HCT116 (cell line): ENCODE measurements at places on chromosomes 3 and 15. TPM values are rescaled to one million over a fixed set of nuclear protein-coding genes. Genes with fewer than 3 reads are reported as not detected.

The TRH gene
- total RNA-seq, result not detected

The SLITRK3 gene
- total RNA-seq, result not detected

- no peak for DNase-seq
Measured at GRCh38 chr15:60612400-60613048, 133.6 kb upstream of the ICE2 start.

- no peak for DNase-seq
Measured at GRCh38 chr15:83413054-83413719, 34.0 kb upstream of the SH3GL3 start.

DNA sequence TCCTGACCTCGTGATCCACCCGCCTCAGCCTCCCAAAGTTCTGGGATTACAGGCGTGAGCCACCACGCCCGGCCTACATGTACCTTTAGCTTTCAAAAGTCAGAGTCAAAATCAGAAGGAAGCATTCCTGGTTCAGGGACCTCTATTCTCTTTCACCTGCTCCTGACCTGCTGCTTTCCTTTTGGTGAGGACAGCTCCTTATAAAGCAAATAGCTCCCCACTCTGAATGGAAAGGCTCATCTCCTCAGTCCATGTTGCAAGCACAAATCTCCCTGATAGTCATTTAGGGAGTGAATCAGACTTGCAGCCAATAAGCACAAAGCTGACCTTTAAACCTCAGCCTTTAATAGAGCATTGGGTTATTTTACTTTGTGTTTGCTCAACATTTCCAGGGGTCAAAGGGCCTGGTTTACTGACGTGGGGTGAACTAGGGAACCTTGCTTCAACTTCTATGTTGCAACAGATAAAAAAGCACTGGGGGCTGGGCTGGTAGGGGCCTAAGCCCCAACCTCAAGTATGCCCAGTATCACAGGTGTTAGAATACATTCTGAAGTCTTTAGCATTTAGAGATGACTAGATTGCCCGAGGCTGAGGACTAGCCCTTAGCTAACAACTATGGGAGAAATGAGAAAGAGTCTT is 43.1 kb downstream of the THRB start:
- no peak for DNase-seq

DNA sequence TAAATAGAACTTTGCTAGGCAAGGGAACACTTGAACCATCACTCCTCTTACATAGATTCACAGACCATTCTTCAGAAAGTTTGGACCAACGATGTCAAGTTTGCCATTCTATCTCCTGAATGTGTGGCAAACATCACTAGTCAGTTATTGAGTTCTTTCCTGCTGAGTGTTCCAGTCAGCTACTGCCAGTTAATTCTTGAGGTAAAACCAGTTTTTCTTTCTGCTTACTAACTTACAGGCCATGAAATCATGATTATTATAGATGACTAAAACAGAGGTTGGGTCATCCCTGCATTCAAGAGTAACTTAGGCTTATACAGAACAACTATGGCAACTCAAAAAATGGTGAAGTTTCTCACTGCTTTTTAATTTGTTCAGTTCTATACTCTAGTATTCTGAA is 88.2 kb downstream of the AP4E1 start:
- no peak for DNase-seq
